Bronchial epithelial cell (primary cell): ENCODE measurements at places on chromosomes 7 and 10. TPM values are rescaled to one million over a fixed set of nuclear protein-coding genes. Genes with fewer than 3 reads are reported as not detected.

Gene NPC1L1
- total RNA-seq = under 0.01 TPM in 2 replicates

Gene GDF10
- total RNA-seq = not detected in 2 replicates

GRCh38 chr10:59027975-59028655 is 148.3 kb upstream of the PHYHIPL start:
- DNase-seq = peak; percentile 29

- DNase-seq = no peak
Measured at GRCh38 chr7:34949361-34949760, 87.9 kb downstream of the DPY19L1 start.

DNA sequence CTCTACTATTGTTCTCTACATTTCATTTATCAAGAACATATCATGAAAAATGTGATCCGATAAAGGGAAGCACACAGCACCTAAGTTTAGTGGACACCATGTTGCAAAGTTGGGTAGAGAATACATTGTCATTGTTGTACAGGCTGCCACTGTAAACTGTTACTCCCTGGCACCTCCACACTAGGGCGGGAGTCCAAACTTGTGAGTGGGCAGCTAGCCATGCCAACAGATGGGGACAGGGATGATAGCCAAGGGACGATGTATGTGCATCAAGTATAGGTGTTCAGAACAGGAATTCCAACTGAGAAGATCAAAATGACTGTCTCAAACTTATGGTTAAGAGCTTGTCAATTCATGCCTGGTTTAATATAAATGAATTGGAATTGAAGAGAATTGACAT is 31.1 kb upstream of the COMMD3 start:
- DNase-seq = no peak

GRCh38 chr10:114180937-114181336 is 1.8 kb downstream of the TDRD1 start:
- no peak for DNase-seq

- peak; percentile 46 for DNase-seq
Measured at GRCh38 chr7:97499204-97499603, 232.7 kb upstream of the TAC1 start.

DNA sequence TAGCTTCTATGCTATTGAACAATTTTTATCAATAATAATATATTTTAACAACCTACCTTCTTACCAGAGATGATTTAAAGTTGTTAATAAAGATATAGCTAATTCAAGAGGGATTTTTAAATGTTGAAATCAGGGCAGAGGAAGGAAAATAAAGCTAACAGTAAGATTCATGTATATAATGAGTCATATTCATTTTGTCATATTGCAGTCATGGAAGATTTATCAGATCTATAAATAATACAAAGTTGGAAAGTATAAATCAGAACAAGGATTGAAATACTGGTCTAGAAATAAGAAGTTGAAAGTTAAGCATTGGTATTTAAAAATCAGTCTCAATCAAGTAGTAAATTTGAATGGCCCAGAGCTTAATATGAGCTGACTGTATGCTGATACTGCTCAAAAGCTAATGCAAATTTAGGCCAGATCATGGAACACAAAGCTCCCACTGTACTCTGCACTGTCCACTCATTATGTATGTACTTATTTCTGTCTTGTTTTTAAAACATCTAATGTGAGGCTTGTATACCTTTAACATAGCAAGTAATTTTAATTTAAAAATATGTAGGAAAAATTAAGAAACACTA is 196.9 kb downstream of the ZEB1 start:
- peak; percentile 46 for DNase-seq

DNA sequence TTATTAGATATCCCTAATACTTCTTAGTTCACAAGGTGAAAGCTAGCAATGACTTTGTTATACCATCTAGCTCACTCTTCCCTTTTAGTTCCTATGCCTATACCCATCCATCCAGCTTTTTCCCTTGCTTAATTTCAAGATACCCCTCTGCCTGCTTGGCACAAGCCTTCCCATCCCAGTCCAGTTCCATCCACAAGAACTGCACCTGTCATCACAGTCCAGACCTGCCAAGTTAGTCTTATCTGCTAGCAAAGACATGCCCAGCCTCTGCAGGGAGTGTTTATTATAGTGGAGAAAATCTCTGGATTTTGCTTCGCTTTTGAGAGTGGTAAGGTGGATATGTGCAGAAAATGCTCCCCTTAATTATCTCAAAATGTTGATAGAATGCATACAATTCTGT is 158.2 kb downstream of the ST7 start:
- DNase-seq = no peak

DNA sequence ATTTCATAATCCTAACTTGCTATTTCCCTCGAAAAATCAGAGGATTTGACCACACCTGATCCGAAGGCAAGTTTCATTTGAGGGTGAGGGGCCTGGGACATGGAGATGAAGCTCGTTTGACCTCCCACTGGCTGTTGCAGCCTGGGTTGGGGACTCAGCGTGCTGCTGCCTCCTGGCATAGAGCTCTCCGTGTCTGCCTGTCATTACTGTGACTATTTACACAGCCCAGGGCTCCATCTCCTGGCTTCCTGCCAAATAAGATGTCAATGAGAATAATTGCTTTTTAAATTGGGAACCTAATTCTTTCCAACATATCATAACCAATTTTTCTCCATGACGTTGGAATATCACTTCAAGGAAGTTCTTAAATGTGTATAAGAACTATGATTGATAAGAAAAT is 139.3 kb upstream of the COBL start:
- DNase-seq = no peak
